Fibroblast of villous mesenchyme (primary cell): ENCODE measurements at places on chromosomes 1 and 21.

DNA sequence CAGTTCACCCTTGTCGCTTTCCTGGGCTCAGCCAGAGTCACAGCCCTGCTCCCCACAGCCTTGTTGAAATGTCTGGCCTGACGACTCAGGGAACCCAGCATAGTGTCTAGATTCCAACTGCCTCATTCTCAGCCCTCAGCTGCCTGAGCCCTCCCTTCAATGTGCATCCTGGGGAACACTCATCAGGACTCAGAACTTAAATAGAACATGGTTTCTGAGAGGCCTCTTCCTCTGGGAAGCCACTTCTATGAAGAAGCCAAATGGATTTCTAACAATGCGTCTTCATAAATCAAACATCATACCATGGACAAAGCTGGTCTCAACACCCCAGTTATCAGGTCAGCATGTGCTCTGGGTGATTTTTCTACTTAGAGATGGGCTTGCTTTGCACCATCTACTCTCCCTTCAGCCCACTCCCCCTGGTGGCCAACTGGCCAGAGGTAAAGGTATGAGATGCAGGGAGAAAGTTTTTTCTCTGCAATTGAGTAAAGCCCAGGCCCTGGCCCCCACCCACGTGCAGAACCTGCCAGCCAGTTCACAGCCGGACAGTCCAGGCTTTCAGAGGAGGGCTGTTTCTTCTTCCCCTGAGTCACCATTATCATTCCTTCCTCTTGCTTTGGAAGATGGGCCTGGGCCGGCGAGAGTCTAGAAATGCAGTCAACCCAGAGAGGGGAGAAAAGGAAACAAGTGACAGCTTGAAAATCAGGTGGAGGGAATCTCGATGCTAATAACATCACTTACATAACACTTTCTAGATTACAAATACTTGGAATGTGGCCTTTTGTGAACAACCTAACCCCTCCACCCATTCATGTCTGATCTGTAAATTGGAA lies 32.1 kb downstream of the CD244 start:
- peak; percentile 54 for DNase-seq

DNA sequence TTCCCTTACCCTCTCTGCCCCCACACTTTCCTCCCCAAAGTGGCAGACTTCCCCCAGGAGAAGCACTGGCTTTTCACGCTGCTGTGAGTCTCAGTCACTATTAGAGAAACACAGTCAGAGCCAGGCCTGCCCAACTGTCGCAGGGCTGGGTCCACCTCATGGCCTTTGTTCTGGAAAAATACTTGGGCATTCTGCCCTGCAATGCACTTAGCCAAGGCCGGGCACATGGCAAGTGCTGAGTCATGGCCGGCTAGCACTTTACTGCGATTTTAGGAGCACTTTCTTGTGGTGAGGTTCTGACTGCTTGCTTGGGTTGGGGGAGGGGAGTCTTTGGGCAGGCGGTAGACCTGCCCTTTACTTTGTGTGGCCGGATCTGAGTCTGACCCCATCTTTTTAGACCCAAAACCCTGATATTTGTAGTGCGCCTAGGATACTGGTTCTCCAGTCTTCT lies 7.7 kb downstream of the EPHX1 start:
- DNase-seq, result peak; percentile 92

GRCh38 chr1:162649583-162649982 lies 17.3 kb downstream of the DDR2 start:
- peak; percentile 51 for DNase-seq

- no peak for DNase-seq
Observed at GRCh38 chr1:91059157-91059556, 37.3 kb upstream of the ZNF644 start.

DNA sequence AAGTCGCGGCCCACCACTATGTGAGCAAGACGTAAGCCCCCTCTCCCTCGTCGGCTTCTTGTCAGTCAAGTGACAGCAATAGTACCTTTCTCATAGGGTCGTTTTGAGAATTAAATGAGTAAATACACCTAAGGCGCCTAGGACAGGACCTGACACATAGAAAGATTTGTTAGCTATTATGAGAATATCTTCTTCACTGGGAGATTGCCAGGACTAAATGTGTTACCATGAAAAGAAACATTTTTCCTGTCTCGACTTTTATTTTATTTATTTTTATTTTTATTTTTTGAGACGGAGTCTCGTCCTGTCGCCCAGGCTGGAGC lies 798 bp downstream of the PMF1 start:
- no peak for DNase-seq
